ENCODE measurements at places on chromosomes 6 and 20.

GRCh38 chr6:153538491-153538890 lies 407.4 kb upstream of the RGS17 start:
- DNase-seq: no peak

DNA sequence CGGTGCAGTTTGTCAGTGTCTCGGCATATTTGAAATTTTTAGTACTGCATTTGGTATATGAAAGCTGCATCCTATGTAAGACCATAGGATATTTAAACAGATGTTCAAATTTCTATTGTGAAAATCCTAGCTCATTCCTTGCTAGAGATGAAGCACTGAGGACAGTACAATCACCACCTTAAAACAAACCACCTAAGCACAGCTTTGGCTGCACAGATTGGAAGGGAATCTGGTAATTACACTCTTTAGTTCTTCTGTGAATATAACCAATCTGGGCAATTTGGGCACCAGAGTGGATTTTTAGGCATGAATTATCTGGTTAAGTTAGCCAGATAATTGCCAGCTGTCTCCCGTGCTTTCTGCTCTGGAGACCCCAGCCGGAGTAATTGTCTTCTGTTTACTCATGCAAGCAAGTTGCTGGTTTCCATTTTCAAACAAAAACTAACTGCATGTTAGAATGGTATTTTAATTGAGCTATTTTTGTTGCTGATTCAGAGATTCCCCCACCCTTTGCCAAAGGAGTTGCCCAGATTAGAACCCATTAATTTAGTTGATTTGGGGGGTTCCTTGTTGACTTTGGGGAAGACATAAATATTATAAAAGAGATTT lies 36.9 kb downstream of the E2F3 start:
- no peak for DNase-seq

GRCh38 chr6:6793388-6794250 lies 205.1 kb downstream of the LY86 start:
- DNase-seq: no peak

GRCh38 chr6:154460306-154461071 lies 50.0 kb downstream of the CNKSR3 start:
- DNase-seq: no peak

DNA sequence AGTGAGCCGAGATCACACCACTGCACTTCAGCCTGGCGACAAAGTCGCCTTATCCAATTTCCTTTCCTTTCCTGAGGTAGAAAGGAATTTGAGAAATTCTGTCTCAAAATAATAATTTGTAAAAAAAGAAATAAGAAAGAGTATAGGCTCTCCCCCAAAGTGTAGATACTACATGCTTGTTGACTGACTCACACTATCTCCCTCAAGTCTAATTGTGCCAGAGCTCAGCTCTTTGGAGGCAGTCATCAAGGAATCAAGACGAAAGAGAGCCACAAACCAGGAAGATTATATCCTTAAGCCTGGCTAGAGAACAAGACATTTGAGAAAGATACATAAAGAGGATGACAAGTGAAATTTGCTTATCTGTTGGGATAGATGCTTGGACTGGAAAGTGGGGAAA lies 3.7 kb upstream of the FKBPL start:
- DNase-seq: no peak

GRCh38 chr20:56925831-56926170 lies 296.7 kb downstream of the TFAP2C start:
- DNase-seq: no peak

GRCh38 chr6:155103816-155104366 lies 108.8 kb downstream of the TIAM2 start:
- DNase-seq: peak; percentile 62

GRCh38 chr6:127053032-127053874 lies 65.2 kb upstream of the RSPO3 start:
- no peak for DNase-seq

DNA sequence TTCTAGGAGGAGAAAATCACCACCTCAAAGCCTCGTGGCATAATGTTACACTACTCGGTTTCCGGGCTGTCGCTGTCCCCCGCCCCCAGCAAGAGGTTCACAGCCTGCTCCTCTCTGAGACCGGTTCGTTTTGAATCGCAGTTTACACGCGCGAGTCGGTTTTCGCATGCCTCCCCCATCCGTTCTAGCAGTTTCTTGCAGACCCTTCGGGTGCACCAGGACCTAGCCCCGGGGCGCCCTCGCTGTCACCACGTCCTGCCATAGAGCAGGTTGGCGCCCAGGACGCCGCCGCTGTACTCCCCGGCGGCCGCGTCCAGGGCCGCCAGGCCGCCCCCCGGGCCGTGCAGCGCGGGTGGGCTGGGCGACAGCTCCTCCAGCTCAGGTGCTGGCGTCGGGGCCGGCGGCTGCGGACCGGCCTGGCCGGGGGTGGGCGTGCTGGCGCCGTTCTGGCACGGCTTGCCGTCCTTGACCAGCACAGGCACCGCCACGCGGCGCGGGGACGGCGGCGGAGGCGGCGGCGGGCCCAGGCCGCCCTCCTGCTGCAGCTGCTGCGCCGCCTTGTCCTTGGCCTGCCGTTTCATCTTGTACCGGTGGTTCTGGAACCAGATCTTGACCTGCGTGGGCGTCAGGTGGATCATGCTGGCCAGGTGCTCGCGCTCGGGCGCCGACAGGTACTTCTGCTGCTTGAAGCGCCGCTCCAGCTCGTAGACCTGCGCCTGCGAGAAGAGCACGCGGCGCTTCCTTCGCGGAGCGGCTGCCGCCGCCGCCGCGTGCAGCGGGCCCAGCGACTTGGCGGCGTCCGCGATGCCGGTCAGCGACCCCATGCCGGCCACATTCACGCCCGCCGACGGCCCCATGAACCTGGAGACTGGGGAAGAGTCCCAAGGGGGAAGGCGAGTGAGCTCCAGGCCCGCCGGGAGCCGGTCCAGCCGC lies 1.4 kb downstream of the NKX2-4 start:
- DNase-seq: peak; percentile 11

- no peak for DNase-seq
Observed at GRCh38 chr6:166473886-166474571, 91.3 kb upstream of the MPC1 start.

DNA sequence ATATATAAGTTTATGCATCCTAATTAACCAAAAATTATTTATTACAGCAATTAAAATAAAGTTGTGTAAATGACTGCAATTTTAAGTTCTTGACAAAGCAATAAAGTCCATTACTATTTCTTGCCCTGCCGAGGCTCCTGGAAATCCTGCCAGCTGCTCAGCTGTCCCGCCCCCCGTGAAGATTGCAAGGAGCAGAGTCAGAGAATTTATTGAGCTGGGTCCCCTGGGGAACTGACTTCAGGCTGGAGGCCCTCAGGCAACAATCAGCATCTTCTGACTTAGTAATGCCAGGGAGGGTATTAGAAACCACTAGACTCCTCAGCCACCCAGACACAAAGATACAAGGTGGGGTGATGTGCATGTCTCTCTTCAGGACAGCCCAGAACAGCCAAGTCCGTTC lies 92.3 kb downstream of the EDN3 start:
- no peak for DNase-seq

DNA sequence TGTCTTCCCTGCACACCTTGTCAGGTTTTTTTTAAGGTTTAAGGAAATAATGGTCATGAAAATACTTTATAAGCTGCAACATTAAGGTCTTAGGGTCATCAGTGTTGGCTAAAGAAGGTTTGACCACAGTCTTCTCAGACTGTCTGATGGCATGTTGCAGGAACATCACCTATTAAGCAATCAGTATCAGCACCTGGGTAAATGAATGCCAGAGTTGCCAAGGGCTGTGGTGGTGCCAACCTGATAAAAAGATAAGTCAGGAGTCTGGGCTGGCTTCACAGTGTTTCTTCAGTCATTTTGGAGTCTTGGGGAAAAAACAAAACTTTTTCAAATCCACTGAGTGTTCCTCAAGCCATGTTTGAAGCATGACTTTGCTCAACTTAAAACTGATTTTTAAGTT lies 61.5 kb upstream of the VSTM2L start:
- DNase-seq: no peak

DNA sequence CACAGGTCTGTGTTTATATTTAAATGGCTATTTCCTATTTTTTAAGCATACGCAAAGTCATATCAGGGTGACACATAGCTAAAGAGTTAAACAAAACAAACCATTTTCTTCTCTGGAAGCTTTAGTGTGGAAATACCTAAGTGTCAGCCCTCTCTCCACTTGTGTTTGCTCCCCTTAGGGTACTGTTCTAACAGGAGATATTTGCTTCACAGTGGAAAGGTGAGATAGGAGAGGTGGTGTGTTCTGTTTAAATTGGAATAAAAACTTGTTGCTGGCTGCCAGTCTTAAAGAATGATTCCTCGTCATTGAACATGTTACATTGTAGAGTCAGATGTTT lies 18.9 kb downstream of the PHACTR2 start:
- no peak for DNase-seq

DNA sequence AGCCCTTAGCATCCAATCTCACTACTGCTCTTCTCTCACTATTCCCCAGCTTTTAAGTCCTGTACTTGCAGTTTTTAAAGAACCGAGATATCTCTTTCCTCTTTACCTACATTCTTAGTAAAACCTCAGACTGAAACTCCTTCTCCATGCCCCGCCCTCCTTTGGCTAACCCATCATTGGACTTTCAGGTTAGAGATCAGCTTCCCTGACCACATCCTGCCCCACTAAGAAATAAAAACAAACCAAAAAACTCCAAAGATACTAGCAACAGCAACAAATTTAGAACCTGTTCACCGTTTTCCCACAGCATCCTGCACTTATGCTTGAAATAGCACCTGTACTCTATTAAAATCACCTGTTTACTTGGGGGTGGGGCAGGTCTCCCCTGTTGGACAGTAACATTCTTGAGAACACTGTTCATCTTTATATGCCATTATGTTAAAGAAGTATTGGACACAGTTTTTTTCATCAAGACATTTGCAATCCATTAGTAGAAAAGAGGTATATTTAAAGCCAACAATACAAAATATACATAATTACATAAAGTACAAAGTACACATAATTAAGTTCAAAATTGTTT lies 16.3 kb upstream of the SMAP1 start:
- peak; percentile 61 for DNase-seq
